Hindlimb muscle (tissue), 1 donor: ENCODE measurements at places on chromosomes 2 and 18. TPM values are rescaled to one million over a fixed set of nuclear protein-coding genes. Genes with fewer than 3 reads are reported as not detected.

- no peak for DNase-seq
Observed at GRCh38 chr2:29245742-29246382, 130.6 kb downstream of the CLIP4 start.

DNA sequence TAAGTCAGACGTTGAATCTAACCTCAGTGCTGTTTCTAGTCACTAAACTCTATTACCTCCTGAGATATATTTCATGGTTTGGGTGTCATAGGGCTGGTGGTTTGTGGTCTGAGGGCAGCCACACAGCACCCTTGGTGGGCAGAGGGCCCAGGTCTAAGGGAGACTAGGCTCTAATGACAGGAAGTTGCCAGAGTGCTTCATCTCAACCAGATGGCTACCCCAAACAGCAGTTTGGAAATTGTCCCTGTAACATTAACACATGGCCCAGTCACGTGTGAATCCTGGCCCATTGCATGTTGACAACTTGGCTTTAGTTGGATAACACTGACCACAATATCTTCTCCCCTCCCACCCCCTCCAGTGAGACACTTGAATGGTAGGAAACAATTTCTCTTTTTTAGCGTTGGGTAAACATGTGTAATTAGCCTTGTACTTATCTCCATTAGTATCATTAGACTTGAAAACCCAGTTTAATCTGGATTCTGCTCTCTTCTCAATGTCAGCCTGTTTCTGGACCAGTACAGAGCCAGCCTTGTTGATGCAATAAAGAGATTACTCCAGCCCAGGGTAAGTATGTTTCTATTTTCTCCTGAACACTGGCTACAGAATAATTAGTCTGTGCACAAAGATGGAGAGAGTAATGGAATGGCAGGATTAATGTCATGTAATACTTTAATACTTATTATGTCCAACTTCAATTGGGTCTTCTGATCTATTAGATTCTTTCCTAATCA is 187.8 kb upstream of the SIX3 start:
- no peak for DNase-seq

DNA sequence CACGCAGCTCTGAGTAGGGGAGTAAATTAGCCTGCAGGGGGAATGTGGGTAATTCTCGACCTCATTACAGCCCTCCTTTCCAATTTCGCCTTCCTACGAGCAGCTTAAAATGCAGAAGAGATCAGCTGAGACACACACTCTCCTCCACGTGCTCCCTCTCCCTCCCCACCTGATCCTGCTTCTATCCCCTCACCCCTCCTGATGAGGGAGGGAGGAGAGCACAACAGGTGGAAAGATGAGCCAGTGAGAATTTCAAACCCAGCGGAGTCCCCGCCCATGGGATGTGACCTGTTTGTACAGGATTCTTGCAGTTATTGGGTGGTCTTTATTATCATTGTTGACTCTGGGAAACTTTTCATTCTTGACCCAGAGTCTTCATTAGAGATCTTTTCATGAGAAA is 35.5 kb downstream of the DDX18 start:
- DNase-seq: no peak

DNA sequence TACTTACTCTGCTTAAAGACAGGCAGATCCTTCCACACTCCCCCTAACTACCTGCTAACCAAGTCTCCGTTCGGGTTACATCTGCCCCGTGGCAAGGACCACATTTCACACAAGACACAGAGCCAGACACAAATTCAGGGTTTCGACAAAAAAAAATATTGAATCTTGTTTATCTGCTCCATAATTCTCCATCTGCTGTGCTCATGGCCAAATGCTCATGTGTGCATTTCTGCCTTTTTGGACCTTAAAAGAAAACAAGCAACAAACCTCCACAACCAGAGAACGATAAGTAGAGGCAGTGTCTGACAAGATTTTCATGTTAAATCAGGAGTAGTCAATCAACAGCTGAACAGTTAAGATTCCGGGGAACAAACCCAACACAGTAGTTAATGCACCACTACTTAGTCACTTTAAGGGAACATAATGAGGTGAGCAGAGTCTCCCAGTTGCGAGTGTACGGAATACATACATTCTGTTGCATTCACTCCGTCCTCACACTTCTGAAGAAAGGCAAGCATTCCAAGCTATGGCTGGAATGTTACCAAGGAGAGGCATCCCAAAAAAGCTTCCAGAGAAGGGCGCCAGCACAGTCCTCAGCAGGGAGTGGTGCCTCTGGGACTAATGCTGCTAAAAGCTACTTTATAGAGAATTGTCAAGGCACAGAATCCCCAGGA is 121.0 kb downstream of the ANKRD44 start:
- no peak for DNase-seq

- DNase-seq: no peak
Observed at GRCh38 chr2:113910110-113910717, 20.3 kb downstream of the ACTR3 start.

DNA sequence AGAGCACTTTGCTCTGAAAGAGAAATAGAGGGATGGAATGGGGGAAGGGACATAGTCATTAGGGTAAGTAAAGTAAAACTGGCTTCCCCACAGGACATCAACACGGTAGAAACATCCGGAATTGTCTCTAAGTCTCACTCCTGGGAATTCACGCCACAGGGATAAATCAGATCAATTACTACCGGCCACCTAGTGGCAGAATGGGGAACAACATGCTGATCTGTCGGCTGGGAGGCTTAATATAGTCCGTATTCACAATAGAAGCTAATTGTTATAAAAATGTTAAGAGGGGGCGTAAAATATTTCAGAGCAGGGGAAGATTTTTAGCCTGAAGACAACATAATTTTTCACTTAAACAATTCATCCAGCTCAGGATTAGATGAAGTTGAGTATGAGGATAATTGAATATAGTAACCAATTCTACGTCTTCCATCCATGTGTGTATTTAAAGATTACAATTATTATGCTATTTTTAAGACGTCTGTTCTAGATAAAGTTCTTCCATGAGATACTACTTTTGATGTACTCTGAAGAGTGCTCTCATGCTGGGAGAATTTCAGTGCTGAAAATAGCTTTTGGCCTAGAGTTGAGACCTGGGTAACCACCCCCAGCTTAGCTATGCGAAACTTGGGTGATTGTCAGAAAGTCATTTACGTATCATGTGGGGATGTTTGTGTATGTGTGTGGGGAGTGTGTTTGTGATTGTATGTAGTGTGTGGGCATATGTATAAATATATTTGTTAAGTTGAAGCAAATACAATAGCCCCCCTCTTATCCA is 65.7 kb downstream of the LRRTM1 start:
- DNase-seq: no peak

Gene FEV
- 0.58 TPM for polyA plus RNA-seq

Gene VWC2L
- polyA plus RNA-seq: not detected

Gene FLACC1
- polyA plus RNA-seq: 1.4 TPM

Gene IL18RAP
- polyA plus RNA-seq: 0.14 TPM

Gene TMEM18
- polyA plus RNA-seq: 47.0 TPM
